ENCODE measurements at places on chromosomes 5 and 9.

- DNase-seq = no peak
Measured at GRCh38 chr5:68243681-68244080, 28.1 kb downstream of the PIK3R1 start.

DNA sequence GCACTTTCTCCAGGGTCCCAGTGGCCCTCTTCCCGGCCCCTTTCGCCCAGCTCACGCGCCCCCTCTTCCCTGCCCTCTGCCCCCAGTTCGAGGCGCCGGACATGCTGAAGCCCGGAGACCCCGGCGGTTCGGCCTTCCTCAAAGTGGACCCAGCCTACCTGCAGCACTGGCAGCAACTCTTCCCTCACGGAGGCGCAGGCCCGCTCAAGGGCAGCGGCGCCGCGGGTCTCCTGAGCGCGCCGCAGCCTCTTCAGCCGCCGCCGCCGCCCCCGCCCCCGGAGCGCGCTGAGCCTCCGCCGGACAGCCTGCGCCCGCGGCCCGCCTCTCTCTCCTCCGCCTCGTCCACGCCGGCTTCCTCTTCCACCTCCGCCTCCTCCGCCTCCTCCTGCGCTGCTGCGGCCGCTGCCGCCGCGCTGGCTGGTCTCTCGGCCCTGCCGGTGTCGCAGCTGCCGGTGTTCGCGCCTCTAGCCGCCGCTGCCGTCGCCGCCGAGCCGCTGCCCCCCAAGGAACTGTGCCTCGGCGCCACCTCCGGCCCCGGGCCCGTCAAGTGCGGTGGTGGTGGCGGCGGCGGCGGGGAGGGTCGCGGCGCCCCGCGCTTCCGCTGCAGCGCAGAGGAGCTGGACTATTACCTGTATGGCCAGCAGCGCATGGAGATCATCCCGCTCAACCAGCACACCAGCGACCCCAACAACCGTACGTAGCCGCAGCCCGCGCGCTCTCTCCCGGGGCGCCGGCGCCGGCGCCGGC is 1.0 kb downstream of the PRDM6 start:
- no peak for DNase-seq

DNA sequence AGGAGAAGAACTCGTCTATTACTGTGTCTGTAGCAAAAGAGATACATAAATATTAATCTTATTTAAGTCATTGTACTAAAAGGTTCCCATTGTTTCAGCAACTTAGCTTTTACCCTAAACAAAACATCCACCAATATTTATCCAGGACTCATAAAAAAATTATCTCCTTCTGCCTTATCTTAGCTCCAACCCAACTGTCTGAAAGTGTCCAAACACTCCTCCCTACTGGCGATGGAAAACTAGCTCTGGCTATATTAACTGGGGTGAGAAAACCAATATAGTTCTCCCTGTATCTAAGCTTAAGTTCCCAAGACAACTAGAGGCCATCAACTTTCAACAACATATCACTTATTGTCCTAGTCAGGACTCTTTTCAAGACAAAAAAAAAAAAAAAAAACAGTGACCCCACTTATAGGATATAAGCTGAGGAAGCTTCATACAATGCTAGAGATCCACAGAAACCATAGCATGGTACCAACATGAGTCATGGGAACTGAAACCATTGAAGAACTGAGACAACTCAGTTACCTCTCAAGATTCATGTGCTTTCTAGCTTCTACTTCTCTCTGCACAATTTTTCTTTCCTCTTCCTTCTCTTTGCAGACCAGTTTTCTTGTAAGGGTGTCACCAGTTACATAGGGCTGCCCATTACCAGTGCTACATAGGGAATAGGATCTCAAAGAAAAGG is 150.7 kb upstream of the RASA1 start:
- no peak for DNase-seq

DNA sequence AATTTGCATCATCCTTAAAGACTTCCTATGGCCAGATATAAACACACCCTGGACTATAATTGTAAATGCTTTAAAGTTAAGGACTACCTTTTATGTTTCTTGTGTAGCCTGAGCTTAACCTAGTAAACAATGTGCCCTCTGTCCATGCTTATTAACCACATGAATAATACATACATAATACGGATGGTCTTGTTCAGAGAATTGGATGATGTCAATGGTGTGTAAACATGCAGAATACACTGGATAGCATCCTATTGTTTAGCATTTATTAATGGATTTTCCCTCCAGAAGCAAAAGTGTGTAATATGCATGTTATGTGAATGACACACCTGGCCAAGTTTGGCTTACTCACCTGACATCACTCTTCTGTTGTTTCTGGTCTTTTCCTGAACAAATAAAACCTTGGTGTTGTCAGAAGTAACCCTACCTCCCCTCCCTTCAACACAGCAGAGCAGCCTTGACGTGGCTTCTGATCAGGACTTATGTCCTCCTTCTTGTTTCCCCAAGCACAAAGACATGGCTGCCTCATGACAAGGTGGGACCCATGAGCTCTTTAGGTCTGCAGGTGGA is 517.9 kb downstream of the MTRR start:
- no peak for DNase-seq

GRCh38 chr5:171813813-171814490 is 28.3 kb downstream of the SMIM23 start:
- no peak for DNase-seq

DNA sequence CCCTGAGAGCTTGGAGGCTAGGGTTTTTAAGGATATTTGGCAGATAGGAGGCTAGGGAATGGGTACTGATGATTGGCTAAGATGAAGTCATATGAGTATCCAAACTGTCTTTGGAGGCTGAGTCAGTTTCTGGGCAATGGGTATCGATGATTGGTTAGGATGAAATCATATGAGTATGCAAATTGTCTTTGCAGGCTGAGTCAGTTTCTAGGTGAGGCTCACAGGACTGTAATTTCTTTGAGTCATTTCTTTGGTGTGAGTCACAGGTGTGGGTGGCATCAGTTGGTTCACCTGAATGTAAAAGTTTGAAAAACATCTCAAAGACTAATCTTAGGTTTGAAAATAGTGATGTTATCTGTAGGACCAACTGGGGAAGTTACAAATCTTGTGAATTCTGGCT is 1068.0 kb downstream of the NR2F1-AS1 start:
- DNase-seq = no peak

DNA sequence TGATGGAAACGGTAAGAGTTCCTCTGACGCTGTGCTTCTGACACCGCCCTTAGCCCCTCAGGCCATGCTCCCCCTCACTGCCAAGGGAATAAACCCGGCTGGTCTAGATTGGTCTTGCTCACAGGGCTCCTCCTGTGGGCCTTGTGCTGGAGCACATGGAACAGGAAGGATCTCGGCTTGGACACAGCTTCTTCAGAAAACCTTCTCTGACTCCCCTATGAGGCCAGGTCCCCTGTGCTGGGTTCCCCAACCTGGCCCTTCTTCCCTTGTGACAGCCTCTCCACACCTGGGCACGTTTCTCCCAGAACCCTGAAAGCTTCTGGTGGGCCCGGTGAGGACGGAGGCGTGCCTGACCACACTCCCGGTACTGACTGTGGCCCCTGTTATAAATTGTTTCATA is 8.2 kb downstream of the SPATA31E1 start:
- no peak for DNase-seq

GRCh38 chr5:19771174-19771835 is 216.7 kb downstream of the CDH18 start:
- DNase-seq = no peak

- DNase-seq = no peak
Measured at GRCh38 chr5:128083811-128084227, 253 bp downstream of the SLC12A2 start.

GRCh38 chr5:131593921-131594320 is 41.1 kb downstream of the RAPGEF6 start:
- no peak for DNase-seq

DNA sequence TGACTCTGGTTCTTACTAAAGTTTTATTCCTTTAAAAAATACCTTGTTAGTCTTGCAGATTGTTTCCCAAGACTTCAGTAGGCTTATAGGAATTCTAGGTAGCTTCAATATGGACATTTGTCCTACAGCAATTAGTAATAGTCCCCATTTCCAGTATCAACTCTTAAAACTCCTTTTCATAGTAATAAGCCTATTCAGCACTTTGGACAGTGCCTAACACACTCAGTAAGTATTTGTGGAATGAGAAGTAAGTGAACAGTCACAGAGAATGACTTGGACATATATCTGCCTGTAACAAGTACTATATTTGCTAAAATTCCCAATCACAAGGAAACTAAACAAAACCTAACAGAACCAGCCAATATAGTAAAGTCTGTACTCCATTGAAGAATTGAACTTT is 1291.8 kb upstream of the DMAC1 start:
- no peak for DNase-seq

GRCh38 chr5:79093762-79094161 is 17.8 kb upstream of the BHMT start:
- DNase-seq = no peak

DNA sequence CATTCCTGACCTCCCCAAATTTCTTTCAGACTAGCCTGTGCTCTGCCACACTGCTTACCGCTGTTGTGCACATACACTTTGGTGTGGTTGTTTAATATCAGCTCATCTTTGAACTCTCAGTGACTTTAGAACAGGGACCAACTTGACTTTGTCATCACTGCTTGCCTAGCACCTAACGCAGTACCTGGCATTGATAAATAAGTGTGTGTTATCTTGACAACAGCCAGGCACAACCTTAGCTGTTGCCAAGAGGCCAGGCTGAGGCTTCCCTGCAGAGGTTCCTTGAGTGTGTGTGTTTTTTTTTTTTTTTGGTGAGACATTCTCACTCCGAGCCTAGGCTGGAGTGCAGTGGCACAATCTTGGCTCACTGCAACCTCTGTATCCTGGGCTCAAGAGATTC is 41.0 kb upstream of the SLC28A3 start:
- no peak for DNase-seq

GRCh38 chr9:138105123-138105415 is 227.5 kb downstream of the CACNA1B start:
- no peak for DNase-seq

- DNase-seq = no peak
Measured at GRCh38 chr5:175489693-175490443, 11.5 kb downstream of the SFXN1 start.

GRCh38 chr5:172800088-172800551 is 29.1 kb upstream of the DUSP1 start:
- no peak for DNase-seq

DNA sequence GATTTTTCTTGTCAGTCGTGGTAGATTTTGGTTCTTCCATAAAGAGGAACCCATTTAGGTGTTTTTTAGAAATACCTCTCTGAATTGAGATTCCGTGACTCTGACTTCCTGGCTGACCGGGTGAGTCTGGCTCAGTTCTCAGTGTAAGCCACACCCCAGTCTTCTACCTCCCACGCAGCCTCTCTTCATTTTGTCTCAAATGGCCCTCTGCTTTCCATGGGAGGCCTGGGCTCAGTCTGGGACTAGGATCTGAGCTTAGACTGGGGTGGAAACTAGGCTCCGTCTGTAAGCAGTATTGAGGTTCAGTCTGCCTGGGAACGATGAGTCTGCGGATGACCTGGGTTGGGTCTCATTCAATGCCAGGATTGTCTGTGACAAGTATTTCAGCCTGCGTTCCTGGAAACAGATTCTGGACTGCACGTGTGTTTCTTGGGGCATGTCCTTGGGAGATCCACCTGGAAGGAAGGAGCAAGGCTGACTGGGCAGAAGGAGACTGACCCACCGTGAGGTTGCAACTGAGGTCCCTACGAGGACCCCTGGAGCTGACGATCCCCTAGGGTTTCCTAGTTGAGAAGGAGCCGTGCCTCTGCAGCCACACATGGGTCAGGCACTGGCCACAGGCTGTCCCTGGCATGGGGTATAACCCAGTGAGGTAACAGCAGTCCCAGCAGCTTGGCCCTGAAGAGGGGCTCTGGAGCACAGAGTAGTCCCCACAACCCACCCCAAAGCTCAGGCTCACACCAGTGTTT is 12.4 kb upstream of the CRB2 start:
- no peak for DNase-seq

DNA sequence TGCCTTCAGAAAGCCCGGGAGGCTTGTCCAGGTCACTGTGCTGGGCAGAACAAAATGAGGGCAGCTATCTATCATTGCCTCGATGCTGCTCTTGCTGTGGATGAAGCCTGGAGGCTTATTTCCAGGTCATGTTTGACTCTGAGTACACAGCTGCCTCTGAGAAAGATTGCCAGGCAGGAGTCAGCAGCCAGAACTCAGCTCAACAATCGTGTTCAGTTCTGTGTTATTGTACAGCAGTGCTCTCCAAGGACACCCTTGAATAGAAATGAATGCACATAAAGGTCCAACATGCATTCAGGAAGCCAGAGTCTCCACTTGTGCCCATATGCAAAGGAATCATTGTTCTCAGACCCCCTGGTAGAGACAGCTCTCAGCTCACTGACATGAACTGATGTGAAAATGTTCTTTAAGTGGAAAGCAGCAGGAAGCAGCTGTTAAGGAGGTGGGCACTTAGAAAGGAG is 61.7 kb upstream of the ZFR start:
- peak; percentile 18 for DNase-seq

- no peak for DNase-seq
Measured at GRCh38 chr9:37390759-37391158, 31.7 kb upstream of the GRHPR start.

DNA sequence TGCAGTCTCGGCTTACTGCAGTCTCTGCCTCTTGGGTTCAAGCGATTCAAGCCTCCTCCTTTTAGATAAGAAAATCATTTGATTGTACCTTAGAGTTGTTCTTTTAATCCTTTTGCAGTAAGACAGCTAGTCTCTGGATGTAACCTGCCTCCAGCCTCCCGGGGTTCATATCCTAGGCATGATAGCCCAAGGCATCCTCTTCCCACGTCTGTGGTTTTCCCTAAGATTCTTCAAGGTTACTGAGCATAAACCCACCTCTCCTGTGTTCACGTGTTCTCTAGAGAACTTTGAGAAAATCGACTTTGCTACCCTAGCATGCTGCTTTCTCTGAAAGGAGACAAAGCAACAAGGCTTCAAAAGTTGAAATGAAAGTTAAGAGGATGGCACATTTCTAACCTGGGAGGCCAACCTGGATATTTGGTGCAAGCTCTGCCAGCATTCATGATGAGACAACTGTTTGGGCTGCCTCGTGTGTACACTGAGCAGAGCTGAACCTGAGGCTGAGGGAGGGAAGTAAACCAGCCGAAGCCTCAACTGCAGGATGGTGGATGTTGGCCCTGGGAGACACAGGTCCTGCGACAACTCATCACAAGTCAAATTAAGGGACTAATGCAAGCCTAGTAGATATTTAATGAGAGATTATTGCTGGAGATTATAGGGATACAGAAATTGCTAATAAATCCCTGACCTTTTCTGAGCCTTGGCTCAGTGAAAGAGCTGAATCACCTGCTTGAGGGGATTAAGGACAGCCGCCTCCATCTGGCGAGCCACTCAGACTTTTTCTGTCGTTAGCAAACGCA is 261.8 kb downstream of the ARHGAP26 start:
- DNase-seq = no peak

- DNase-seq = no peak
Measured at GRCh38 chr5:10701567-10702039, 59.4 kb downstream of the DAP start.

DNA sequence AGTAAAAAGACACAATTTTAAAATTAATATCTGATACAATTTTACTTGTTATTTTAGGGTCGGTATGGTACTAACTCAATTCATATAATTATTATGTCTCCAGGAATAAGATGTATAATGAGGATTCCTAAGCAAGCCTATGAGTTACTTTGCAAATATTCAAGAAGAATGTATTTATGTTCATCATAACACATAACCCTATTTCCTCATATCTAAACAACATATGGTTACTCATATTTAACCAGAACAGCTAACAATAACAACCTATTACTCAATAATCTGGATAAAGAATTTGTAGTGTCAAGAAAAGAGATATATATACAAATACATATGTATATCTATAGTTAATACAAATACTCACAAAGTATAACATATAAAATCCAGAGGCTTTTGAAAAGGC is 285.9 kb downstream of the ARL15 start:
- DNase-seq = no peak

Measured in NCI-H187 (cell line).